ENCODE measurements at places on chromosomes 2 and 18. TPM values are rescaled to one million over a fixed set of nuclear protein-coding genes. Genes with fewer than 3 reads are reported as not detected.
A peak's percentile ranks its signal among the peaks of the same experiment; 100 is the strongest.

CD8A gene
- total RNA-seq, result 5.9 TPM

SERPINB5 gene
- total RNA-seq, result not detected

NFATC1 gene
- 17.2 TPM for total RNA-seq

IER3IP1 gene
- 14.4 TPM for total RNA-seq

MOCOS gene
- 5.8 TPM for total RNA-seq

- no peak for DNase-seq
- H3K4me1 ChIP-seq, result no peaks in the 10 kb centered on the region
- H3K36me3 ChIP-seq, result no peaks in the 10 kb centered on the region
- H3K27ac ChIP-seq, result no peak overlapping the region
- no peak overlapping the region for H3K4me3 ChIP-seq
Observed at GRCh38 chr2:78035804-78036203, 513.6 kb upstream of the LRRTM4 start.

DNA sequence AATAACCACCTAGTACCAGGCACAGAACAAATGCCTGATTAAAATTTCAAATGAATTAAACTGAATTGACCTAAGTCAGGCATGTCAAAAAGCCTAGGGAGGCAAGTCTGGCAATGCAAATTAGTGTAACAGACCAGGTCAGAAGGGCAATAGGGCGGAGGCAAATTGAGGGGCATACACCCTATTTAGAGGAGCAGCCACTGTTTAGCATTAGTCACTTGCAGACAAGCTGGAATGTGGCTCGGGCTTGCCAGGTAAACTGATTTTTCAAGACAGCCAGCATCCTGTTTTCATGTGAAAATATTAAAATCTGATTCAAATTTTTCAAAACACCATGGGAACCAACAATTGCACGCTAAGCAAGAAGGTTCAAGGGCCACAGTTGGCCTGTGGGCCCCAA lies 160.3 kb downstream of the EN1 start:
- H3K27me3 ChIP-seq, result no peaks in the 10 kb centered on the region
- DNase-seq, result no peak
- H3K4me3 ChIP-seq, result no peak overlapping the region
- H3K27ac ChIP-seq, result no peak overlapping the region
- no peaks in the 10 kb centered on the region for H3K4me1 ChIP-seq

DNA sequence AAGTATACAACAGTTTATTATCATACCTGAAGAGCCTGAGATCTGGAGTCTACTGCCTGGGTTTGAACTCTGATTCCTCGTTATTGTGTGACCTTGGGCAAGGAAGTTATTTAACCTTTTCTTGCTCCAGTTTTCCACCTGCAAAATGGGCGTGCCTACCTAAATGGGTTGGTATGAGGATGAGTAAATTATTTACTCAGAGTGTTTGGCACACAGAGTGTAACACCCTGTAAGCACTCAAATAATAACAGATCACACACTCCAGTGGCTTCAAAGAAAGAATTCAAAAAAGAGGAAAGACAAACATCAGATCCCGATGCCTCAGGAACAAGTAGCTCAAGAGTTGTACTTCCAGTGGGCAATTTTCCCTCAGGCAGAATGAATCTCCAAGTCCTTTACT lies 2.4 kb downstream of the SRD5A2 start:
- DNase-seq, result no peak
- no peaks in the 10 kb centered on the region for H3K36me3 ChIP-seq
- no peak overlapping the region for H3K27ac ChIP-seq
- H3K4me3 ChIP-seq, result no peak overlapping the region
- peaks cover 6% of the 10 kb centered on the region for H3K27me3 ChIP-seq
- no peaks in the 10 kb centered on the region for H3K4me1 ChIP-seq

DNA sequence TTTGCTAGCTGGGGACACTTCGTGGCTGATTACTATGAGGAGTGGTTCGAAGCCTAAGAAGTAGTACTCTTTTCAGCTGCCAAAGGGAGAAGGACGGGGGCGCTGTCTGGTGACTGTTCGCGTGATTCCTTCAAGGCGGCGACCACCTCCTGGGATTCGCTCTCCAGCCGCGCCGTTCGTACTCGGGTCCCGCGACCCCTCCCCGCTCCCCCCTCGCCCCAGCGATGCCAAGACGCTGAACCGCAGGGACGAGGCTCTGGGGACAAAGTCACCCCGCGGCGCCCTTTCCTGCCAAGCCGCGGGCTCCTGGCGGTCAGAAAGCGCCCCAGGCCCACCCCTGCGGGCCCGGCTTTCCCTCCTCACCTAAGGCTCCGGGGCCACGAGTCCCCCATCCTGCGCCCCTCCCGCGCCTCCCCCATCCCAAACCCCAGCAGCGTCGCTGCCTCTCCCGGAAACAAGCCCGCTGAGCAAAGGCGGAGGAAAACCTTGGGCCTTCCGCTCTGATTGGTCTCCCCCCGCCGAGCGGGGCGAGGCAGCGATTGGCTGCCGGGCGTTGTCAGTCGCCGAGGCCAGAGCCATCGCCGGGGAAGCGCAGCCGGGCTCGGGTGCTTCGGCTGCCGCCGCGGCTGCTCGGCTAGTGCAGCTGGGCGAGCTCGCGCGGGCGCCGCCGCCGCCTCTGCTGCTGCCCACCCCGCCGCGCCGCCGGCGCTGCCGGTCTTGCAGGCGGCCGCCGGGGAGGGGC lies 404.3 kb downstream of the XIRP2 start:
- H3K27me3 ChIP-seq, result no peaks in the 10 kb centered on the region
- peak within 1 kb of the TSS; percentile 33 for H3K27ac ChIP-seq
- no peaks in the 10 kb centered on the region for H3K36me3 ChIP-seq
- H3K4me3 ChIP-seq, result peak within 1 kb of the TSS; percentile 61

DNA sequence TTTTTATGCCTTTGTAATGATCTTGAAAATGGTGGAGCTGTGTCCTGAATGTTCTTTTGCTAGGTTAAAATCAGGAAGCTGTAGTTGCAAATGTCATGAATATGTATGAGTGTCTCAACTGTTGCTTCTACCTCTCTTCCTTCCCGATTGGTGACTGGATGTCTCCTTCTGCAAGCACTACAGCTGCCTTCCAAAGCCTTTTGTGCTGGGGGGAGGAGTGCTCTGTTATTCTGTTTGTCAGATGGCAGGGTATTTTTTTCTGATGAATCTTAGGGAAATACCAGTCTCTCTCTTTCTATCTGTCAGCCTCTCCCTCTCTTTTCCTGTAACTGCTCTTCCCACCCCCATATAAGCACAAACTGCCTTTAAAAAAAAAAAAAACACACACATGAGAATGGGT lies 1396.3 kb upstream of the CELF4 start:
- no peaks in the 10 kb centered on the region for H3K4me1 ChIP-seq
- H3K36me3 ChIP-seq, result no peaks in the 10 kb centered on the region
- no peak for DNase-seq

DNA sequence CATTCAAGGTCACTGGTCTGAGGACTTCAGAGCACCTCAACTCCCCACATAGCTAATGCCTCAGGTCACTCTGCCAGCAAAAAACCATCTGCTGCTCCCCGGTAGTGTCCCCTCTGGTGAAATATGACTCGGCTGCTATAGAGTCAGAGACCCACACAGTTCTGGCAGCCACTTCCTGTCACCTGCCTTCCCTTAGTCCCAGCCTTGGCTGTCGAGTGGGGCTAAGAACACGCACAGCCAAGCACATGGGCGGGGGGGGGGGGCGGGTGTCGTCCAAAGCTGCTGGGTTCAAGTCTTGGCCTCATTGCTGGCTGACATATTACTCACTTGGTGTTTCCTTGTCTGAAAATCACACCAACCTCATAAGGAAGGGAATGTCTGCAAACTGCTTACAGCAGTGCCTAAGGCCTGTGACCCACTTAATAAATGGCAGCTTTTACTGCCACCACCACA lies 37.5 kb downstream of the POLR1A start:
- peaks cover 31% of the 10 kb centered on the region for H3K36me3 ChIP-seq
- H3K27me3 ChIP-seq, result no peaks in the 10 kb centered on the region
- peaks cover 12% of the 10 kb centered on the region for H3K4me1 ChIP-seq
- DNase-seq, result no peak
- H3K4me3 ChIP-seq, result no peak overlapping the region
- H3K27ac ChIP-seq, result no peak overlapping the region

DNA sequence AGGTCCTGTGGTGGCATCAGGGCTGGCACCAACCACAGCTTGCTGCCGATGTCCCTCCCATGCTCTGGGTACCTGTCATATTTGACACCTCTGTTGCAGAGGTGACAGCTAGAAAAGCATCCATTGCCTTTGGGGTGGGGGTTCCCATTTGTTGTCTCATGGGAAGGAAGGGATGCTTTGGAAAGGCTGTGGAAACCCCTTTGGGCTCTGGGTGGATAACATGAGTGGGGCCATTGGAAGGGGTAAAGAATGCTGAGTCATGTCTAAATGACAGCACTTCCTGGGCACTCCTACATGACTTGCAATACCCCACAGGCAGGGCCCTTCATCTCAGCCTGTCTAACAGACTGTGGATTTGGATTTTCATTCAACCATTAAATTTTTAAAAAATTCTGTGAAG lies 27.8 kb downstream of the CTIF start:
- DNase-seq, result no peak
- no peaks in the 10 kb centered on the region for H3K27me3 ChIP-seq
- no peak overlapping the region for H3K27ac ChIP-seq
- no peak overlapping the region for H3K4me3 ChIP-seq
- no peaks in the 10 kb centered on the region for H3K36me3 ChIP-seq
- H3K4me1 ChIP-seq, result no peaks in the 10 kb centered on the region

- H3K27me3 ChIP-seq, result no peaks in the 10 kb centered on the region
- H3K4me3 ChIP-seq, result no peak overlapping the region
- no peak for DNase-seq
Observed at GRCh38 chr2:30048636-30049175, 98.1 kb upstream of the YPEL5 start.

GRCh38 chr2:96471772-96472171 lies 33.4 kb downstream of the NEURL3 start:
- no peak for DNase-seq
- H3K4me3 ChIP-seq, result no peak overlapping the region
- H3K27me3 ChIP-seq, result no peaks in the 10 kb centered on the region

GRCh38 chr2:197079414-197079813 lies 152.9 kb upstream of the PGAP1 start:
- H3K27me3 ChIP-seq, result no peaks in the 10 kb centered on the region
- H3K36me3 ChIP-seq, result no peaks in the 10 kb centered on the region
- no peak overlapping the region for H3K4me3 ChIP-seq
- H3K27ac ChIP-seq, result no peak overlapping the region
- no peaks in the 10 kb centered on the region for H3K4me1 ChIP-seq

DNA sequence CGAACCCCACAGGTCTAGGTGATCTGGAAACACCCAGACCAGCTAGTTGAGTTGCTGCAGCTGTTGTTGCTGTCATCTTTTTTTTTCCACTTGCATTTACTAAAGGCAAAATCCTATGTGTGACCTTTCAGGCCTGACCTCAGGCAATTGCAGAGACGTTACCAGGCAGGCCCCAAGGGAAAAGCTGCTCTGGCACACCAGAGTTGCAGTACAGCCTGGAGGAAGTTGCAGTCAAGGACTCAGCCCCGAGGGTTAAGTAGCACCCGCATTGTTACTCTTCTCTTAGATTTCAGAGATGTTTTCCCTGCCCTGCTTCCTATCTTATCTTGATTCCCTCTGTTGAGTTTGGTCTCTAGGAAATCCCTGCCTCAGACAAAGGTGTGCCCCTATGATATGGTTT lies 45.2 kb upstream of the SMAD2 start:
- no peaks in the 10 kb centered on the region for H3K4me1 ChIP-seq
- H3K27ac ChIP-seq, result no peak overlapping the region
- H3K27me3 ChIP-seq, result no peaks in the 10 kb centered on the region
- H3K4me3 ChIP-seq, result no peak overlapping the region

DNA sequence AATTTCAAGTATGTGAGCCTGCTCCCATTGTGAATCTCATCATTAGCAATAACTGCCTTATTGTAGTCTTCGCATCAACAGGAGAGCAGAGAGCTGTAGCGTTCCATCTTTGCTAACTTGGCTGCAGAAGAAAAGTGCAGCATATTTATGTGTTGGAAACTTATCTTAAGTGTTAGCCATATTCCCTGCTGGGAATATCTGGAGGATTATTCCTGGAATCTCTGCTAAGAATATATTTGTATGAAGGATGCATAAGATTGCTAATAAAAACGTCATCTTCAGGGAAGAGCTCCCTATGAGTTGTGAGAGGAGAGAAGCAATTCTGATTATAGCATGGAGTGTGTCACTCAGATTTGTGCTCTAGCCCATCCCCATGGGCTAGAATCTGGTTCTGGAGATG lies 115.1 kb upstream of the REG3G start:
- H3K4me3 ChIP-seq, result no peak overlapping the region
- no peak for DNase-seq
- no peak overlapping the region for H3K27ac ChIP-seq

Measured in kidney (tissue), 22 donors.